GM12892 (cell line): ENCODE measurements at places on chromosomes 2 and 18.

GRCh38 chr2:144048631-144049060 is 471.3 kb downstream of the ZEB2 start:
- DNase-seq = no peak

DNA sequence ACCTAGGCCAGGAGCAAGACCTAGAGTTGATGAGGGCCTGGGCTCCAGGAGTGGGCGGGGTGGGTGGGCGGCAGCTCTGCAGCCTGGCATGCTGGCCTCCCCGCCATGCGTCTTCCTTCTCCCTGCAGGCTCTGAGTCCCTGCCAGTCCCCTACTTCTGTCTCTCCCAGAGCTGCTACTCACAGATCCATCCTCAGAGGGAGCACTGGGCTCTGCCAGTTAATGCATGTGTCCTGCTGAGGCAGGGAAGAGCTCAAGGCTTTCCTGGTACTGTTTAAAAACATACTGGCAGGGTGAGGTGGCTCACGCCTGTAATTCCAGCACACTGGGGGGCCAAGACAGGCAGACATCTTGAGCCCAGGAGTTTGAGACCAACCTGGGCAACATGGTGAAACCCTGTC is 38.7 kb upstream of the EDAR start:
- no peak for DNase-seq

GRCh38 chr18:39786477-39786876 is 2168.6 kb upstream of the PIK3C3 start:
- DNase-seq = no peak

- DNase-seq = no peak
Observed at GRCh38 chr18:568731-569130, 11.4 kb upstream of the CETN1 start.

DNA sequence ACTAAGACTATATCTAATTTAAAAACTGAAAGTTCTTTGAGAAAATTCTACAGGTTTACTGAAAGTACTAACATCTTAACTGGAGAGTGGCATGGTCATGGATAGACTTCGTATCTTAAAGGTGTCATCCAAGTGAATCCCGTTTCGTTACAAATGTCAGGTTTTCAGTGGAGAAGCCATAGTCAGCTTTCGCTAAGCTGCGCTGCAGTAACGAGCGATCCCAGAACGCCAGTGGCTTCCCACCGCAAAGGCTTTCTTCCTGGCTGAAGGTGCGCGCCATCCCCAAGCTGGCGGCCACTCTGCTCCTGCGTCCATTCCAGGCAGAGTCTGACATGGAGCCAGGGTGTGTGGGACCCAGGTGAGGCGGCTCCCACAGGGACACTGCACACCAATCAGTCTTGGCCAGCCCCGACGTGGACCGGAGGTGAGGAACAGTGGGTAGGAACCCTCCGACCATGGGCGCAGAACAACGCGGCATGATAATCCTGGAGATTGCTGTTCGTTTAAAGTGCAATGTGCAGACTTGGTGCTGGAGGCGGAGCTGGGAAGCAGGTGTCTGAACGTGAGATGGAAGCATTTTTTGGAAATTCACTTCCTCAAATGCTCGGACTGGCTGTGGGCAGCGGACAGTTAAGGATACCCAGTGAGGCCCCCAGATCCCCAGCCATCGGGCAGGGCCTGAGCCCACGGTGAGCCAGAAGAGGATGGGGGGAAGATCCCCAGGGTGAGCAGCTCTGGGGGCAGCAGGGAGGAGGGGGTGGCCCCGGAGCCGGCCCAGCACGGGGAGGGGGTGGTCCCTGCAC is 27.8 kb upstream of the KCNG2 start:
- no peak for DNase-seq

- DNase-seq = no peak
Observed at GRCh38 chr18:26614374-26614773, 66.0 kb upstream of the KCTD1 start.

- no peak for DNase-seq
Observed at GRCh38 chr18:51660188-51660715, 462.8 kb upstream of the MEX3C start.

DNA sequence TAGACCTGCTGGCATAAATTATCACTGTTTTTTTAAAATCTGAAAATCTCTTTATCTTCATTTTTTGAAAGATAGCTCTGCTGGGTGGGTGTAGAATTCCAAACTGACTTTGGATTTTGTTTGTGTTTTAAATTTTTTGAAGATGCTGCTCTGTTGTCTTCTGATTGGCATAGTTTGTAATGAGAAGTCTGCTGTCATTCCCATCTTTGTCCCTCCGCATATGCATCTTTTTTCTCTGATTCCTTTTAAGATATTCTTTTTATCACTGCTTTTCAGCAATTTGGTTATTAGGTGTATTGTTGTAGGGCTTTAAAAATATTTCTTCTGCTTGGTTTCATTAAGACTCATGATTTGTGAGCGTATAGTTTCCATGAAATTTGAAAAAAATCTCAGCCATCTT is 7.2 kb downstream of the SNED1 start:
- no peak for DNase-seq

GRCh38 chr2:66472225-66472843 is 37.4 kb downstream of the MEIS1 start:
- no peak for DNase-seq

DNA sequence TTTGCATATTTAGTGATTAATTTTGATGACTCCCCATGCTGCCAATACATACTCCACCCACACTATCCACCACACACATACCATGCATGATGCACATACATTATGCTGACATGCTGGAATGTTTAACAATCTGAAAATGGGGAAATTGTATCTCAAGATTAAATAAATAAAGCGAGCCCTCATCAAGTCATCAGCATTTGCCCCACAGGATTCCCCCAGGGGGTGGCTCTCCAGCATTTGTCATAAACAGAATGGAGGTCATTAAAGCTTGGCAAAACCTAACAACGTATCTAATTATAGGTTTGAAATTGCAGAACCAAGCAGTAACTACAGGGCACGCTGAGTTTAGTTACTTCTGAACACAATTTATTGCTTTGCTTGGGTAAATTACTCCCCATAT is 141.2 kb upstream of the TACR1 start:
- no peak for DNase-seq

- no peak for DNase-seq
Observed at GRCh38 chr2:74860079-74860478, 26.2 kb downstream of the HK2 start.

GRCh38 chr2:73368781-73369180 is 16.9 kb upstream of the ALMS1 start:
- DNase-seq = no peak

DNA sequence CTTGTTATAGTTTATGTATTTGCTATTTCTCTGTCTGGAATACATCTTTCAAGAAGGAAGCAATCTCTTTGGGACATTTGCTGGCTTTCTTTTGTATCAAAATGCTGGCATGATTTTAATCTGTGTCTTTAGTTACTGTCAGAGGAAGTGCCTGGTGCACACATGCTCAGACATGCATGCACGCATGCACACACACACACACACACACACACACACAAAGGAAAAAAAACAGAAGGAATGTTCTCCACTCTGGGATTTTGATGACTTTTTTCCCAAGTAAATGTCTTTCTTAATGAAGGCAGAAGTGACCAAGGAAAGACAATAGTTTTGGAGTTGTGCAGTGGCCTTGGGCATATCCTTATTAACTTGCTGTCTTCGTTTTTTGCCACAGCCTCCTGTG is 6.7 kb downstream of the GNAL start:
- DNase-seq = no peak

GRCh38 chr18:54241483-54241882 is 17.0 kb upstream of the MBD2 start:
- DNase-seq = no peak

- no peak for DNase-seq
Observed at GRCh38 chr2:216695401-216695821, at the start of gene IGFBP5. TSS of gene IGFBP5 (minus strand) at chr2:216695549. CDS start at chr2:216694775, 774 bp downstream.

DNA sequence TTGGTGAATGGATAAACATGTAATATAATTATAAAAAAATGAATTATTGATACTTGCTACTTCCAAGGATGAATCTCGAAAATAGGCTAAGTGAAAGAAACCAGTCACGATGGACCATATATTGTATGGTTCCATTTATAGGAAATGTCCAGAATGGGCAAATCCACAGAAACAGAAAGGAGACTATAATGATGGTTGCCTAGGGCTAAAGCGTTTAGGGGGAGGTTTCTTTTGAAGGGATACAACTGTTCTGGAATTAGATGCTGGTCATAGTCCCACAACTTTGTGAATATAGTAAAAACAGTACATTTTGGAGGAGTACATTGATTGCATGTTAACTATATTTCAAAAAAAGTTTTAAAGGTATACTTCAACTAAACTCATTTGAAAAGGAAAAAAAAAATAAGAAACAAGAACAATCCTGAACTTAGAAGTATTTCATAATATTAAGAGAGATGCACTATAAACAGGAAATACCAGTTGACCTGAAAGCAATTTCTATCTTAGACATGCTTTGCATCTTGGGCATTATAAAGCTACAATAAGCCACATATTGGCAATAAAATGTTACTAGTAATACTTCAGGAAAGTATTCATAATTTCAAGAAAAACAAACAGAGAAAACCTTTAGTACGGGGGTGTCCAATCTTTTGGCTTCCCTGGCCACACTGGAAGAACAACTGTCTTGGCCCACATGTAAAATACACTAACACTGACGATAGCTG is 130.0 kb downstream of the C2orf74 start:
- DNase-seq = no peak

DNA sequence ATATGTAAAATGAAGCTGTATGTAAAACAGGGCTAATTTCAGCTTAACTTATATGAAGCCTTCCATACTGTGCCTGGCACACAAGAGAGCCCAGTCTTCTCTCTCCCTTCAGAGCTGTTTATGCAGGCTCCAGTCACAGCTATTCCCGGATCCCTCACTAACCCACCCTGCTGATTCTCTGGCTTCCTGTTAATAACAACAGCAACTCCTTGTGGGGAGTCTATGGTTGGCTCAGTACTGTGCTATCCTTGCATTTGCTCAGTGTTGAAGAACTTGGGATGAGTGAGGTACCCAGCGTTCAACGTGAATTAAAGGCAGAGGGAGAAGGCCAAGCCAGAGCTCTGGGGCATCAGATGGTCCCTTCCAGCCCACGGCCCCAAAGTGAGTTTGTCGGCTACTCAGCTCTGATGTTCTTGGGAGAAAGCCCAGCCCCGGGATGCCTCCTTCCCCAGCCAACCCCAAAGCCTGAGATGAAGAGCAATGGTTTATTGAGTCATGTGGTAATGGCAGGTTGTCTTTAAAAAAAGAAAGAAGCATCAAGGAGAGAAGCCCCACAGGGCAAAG is 43.2 kb downstream of the PSD4 start:
- no peak for DNase-seq

- DNase-seq = no peak
Observed at GRCh38 chr18:76687304-76687962, 134.9 kb upstream of the ZNF236 start.

GRCh38 chr2:61640406-61640805 is 102.2 kb upstream of the XPO1 start:
- no peak for DNase-seq

DNA sequence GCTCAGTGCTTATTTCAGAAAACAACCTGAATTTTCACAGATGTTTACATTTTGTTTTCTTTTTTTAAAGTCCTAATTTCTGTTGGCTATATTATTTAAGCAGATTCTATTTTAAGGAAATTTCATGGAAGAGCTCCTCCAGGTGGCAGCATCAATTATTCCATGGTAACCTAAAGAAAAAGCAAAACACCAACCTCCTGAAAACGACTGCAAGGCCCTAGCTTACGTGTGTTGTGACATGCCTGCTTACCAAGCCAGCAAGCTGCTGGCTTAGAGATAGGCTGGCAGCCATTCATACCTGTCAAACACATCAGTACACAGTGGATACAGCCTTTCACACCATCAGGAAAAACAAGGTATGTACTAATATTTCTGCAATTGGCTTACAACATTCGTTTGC is 64.9 kb downstream of the LPIN2 start:
- DNase-seq = no peak

GRCh38 chr18:3140342-3140741 is 79.4 kb downstream of the MYOM1 start:
- DNase-seq = no peak

DNA sequence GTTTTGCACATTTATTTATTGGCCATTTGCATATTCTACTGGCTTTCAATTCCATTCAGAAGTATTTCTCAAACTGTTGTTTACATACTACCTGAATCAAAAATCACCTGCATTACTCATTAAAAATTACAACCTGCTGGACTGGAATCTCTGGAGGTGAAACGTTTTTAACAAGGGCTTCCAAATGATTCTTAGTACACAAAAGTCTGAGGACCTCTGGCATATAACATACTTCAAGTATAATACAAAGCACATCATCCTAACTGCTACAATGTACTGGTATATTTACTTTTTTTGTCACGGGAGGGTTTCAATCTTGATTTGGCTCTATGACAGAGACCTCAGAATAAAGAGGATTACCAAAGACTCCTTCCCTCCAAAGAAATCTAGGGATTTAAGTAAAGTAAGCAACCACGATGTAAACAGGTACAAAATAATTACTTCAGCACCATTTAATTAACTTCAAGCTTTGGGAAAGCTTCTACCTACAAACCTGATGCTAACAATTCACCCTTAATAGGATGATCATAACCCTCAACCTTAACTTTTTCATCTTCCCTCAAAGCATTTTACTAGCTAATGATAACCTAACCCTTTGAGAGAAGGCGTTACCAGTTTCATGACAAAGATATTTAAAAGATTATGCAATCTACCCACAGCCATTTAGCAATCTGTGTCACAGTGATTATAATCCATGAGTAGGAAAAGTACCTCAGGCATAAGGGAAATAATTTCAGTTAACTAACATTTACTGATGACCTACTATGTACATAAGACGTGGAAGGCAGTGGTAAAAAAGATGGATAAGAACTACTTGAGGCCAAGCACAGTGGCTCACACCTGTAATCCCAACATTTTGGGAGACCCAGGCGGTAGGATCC is 24.7 kb downstream of the ATAD2B start:
- DNase-seq = no peak

- DNase-seq = no peak
Observed at GRCh38 chr2:197128126-197128525, 182.5 kb downstream of the ANKRD44 start.

DNA sequence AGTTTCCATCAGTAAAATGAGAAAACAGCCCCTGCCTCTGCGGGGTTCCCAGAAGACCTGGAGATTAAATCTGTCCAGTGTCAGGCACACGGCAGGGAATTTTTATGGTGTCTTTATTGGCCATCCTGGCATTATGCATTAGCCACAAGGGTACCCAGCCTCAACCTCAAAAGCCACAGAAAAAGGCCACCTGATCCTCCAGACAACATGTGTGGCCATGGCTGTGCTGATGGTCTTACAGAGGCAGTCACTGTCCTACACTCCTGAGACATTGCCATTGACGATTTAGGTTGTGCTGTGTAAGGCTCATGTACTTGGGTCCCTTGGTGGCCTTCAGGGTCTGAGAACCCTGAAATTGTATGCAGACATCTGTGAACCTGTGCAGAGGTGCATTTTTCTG is 115.6 kb downstream of the SMAD7 start:
- DNase-seq = no peak
